Left kidney (tissue), 8 donors: ENCODE measurements at places on chromosomes 2 and 18.

DNA sequence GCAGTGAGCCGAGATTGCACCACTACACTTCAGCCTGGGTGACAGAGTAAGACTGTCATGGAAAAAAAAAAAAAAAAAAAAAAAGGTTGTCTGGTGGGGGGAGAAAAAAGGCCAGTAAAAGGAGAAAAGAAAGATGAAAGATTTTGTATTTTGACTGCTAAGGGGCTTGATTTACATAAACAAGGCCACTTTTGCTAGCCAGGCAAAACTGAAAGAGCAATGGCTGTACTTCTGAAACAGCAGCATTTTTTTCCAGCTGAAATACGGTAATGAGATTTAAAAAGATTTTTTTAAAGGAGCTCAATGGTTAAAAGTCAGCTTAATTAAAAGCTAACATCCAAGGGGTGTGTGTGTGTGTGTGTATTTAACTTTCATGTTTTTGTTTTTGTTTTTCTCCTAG, 11.3 kb upstream of the OXER1 start:
- DNase-seq, result no peak

DNA sequence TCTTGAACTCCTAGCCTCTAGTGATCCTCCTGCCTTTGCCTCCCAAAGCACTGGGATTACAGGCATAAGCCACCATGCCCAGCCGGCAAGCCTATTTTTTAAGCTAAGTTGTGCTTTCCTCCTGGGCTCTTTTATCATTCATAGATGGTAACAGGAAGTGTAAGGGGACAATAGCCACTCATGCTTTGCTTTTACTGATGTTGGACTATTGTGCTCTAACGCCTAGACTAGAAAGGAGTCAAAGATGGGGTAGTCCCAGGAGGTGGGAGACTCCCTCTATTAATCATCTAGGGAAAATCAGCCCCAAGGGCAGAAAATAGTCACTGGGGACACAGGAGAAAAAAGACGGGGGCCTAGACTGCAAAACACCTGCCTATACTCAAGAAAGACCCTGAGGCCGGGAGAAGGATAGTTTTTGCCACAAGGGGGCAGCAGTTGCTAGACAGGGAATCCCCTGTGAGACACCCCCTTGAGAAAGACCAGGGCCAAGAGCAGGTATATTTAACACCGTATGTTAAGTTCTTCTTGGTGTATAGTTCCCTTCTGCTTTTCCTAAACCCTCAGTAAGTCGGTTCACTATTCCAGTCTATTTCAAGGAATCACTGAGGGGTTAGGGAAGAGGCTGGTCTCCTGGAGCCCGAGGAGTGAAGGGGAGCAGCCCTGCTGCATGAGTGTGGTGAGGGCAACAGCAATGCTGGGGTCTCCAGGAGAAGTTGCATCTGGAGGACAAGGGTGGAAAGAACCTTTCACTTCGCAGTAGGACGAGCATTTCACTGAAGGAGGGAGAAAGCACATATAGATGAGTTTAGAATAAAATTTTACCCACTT, 2.1 kb upstream of the CXCR1 start:
- DNase-seq, result peak; percentile 38

- no peak for DNase-seq
These were observed 386.5 kb upstream of the DCC start for GRCh38 chr18:51953521-51953920.

DNA sequence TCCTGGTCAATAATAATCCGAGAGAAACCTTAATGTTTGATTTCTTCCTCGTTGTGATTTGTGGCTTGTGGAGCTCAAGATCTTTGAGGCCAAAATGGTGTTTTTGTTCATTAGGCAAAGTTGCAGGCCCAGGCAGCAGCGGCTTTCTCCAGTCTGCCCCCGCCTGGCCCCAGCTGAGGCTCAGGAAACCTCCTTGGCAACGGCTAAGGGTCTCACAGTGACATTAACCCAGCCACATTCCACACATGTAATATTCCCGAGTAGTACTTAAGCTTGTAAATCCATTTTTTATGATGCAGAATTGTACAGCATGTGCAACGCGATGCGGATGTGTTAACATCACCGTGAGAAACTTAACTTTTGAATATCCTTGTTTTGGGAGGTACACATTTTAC, 200.1 kb downstream of the BCL11A start:
- DNase-seq, result peak; percentile 29

GRCh38 chr18:3032721-3033120, 19.8 kb upstream of the LPIN2 start:
- DNase-seq, result no peak
